ENCODE measurements at places on chromosomes 16 and 17.

GRCh38 chr16:79283578-79283977, 317.0 kb downstream of the MAF start:
- no peak for DNase-seq

- DNase-seq, result no peak
These were observed 2289.3 kb downstream of the TP53TG3F start for GRCh38 chr16:35748621-35749252.

DNA sequence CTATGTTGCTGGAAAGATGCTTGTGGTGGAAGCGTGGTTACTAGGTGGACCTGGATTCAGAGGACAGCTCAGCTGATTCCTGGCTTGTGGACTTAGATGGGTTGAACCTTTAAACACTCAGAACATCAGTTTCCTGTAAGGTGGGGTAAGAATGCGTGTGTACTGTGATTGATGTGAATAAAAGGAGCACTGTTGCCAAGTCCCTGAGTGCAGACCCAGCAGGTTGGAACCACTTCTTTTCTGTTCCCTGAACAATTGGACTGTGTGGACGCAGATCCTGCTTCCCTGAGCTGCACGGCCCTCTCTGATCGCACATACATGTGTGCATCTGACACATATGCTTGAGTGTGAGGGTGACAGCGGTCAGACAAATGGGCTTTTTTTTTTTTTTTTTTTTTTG, 37.5 kb downstream of the RPTOR start:
- no peak for DNase-seq

DNA sequence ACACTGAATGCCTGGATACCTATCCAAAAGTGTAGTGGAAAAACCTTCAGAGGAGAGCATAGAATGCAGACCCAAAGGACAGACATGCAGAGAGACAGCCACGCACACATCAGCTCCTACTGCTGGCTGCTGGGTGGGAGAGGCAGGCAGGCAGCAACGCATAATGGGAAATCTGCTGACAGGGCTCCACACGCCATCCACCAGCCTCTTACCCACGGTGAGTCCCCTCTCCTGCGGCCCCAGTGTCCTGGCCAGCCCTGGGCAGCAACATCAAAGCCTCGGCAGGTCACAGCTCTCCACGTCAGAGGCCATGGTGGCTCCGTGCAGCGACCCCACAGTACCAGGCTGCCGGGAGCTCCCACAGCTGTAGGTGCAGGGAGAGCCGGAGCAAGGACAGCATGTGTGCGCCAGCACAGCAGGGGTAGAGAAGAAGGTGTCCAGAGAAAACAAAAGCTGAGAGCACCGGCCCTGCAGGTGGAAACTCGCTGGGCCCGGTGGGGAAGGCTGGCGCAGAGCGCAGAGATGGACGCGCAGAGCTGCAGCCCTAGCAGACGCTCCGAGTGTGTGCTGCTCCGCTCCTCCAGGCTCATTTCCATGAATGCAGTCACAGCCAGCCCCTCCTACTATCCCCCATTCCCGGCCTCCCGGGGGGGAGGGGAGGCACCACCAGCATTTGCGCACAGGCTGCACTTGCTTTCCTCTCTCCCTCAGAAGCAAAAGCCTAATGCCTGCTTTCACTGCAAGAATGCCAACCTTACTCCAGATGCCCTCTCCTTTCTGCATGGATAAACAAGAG, 58.9 kb downstream of the CYTH1 start:
- no peak for DNase-seq

- DNase-seq, result no peak
These were observed 470 bp downstream of the KRT23 start for GRCh38 chr17:40936976-40937375.
